ENCODE measurements at places on chromosomes 1 and 21. TPM values are rescaled to one million over a fixed set of nuclear protein-coding genes. Genes with fewer than 3 reads are reported as not detected.

DNA sequence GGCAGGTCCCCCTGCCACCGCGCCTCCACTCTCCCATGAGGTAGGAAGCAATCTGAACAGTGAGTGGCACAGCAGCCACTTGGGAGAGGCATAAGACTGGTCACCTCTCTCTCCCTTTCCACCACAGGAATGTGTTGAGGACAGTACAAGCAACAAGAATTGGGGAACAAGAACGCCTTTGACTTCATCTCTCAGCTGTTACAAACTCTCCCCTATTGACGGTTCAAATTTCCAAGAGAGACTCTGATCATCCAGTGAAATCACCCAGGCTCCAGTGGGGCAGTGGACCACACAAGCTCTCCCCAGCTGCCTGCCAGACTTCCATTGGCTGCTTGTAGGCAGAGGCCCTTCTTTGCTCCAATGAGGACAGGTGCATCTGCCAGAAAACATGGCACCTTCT lies 249.9 kb upstream of the JUN start:
- DNase-seq = no peak

- no peak for DNase-seq
These were observed 20.6 kb upstream of the PGD start for GRCh38 chr1:10378081-10378841.

DNA sequence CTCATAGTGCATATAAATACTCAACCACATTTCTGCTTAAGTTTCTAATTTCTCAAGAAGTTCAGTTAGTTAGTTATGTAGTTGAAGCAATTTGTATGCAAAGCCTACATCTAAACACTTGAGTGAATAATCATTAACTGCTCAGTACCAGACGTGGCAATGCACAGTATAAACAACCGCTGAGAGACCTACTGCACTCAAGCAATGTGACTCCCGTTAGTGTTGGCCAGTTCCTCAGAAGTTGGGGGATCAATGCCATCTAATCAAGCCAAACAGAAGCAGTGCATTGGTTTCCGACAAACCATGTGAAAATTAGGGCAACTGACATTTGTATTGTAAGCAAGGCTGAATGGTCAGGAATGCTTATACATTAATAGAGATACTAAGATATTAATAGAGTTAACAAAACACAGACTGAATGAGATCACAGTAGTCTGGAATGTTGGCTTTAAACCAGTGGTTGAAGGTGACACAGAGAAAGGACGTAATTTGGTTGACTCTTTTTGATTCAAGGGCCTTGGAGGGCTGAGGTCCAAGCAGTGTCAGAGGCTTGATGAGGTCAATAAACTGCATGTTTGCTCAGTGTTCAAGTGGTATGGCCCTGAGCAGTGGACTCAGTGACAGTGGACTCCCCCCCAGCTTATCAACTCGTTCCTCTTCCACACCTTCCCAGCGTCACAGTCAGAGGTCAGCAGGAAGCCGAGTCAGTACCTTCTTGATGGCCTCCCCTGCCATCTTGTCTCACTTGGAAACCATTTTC lies 255.5 kb downstream of the CTH start:
- DNase-seq = no peak

The L1TD1 gene
- total RNA-seq = not detected

DNA sequence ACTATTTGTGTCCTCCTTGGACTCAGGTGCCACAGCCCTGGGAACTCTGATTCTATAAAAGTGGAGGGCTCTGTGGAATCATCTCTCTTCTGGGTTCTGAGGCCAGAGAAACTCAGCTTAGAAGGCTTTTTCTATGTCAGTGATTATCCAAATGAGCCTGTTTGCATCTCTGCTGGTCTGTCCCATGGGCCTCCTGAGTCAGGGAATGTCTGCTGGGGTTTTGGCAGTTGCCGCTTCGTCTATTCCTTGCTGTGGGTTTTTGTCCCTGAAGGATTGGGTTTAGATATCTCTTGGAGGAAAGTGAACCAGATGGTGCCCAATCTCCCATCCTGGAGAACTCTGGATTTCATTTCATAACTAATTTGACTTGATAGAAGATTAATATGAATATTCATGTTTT lies 297.6 kb downstream of the HHAT start:
- DNase-seq = no peak

The KRTAP11-1 gene
- total RNA-seq = not detected

DNA sequence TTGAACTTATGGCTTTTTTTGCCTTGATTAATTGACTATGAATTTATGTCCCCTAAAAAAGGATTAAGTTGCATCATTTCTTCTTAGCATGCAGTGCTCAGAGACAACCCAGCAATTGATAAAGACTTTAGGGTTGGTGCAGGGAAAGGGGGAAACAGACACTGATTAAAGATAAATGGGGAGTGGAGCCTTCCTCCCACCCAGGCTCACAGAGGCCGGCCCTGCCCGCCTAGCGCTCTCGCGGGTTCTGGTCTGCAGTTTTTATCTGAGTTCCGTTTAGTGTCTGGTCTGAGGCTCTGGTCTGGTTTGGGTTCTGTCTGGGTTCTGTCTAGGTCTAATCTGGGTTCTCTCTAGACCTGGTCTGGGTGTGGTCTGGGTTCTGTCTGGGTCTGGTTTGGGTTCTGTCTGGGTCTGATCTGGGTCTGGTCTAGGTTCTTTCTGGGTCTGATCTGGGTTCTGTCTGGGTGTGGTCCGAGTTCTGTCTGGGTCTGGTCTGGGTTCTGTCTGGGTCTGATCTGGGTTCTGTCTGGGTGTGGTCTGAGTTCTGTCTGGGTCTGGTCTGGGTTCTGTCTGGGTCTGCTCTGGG lies 48.1 kb downstream of the ABCG1 start:
- no peak for DNase-seq

DNA sequence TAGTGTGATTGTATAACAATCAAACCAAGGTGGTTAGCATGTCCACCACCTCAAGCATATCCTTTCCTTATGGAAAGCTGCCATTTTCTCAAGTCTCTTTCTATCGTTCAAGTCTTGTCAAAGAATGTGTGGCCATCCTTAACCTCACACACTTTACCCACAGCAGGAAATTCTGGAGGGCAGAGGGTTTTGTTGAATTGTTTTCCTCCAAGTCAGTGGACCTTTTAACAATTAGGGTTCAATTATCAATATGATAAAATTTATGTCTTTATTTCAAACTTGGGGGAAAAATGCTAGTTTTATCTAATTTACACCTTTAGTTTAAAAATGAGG lies 14.2 kb upstream of the PTPRC start:
- no peak for DNase-seq

GRCh38 chr1:168509875-168510791 lies 33.7 kb downstream of the XCL2 start:
- no peak for DNase-seq

GRCh38 chr1:201726700-201727099 lies 102.3 kb upstream of the IPO9 start:
- no peak for DNase-seq

GRCh38 chr21:38219049-38219628 lies 37.7 kb upstream of the KCNJ15 start:
- peak; percentile 54 for DNase-seq

The FOXD2 gene
- total RNA-seq = 0.22 TPM

The S100A9 gene
- 43.6 TPM for total RNA-seq

DNA sequence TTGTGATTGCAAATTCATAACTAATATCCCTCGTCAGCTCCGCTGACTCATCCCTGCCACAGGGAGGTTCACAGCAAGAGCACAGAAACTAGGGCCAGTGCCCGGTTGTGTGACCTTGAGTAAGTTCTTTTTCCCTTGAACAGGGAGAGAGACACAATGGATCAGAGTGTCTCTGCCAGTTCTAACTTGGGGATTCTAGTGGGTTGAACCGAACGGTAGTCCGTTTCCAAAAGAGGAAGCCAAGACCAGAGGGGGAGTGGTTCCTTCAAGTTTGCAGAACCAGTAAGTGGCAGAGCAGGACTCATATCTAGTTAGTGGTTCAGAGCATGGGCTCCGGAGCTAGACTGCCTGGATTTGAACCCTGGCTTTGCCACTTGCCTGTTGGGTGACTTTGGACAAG lies 4.9 kb upstream of the SHISA4 start:
- DNase-seq = no peak

GRCh38 chr1:55898181-55898580 lies 681.2 kb downstream of the PLPP3 start:
- no peak for DNase-seq

GRCh38 chr21:44090325-44090724 lies 16.9 kb upstream of the PWP2 start:
- DNase-seq = no peak

DNA sequence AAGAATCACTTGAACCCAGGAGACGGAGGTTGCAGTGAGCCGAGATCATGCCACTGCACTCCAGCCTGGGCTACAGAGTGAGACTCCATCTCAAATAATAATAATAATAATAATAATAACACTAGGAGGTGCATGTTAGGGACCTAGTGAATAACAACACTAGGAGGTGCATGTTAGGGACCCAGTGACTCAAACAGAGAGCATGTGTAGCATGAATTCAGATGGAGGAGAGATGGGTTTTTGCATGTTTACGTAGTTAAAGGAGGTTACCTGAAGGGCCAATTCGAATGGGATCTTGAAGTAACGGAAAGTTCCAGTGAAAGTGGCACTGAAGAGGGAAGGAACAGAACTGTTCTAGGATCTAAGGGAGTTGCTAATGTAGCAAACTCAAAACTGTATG lies 7.1 kb upstream of the KCNK1 start:
- DNase-seq = no peak

GRCh38 chr1:33460947-33461629 lies 11.4 kb upstream of the ZSCAN20 start:
- DNase-seq = no peak

DNA sequence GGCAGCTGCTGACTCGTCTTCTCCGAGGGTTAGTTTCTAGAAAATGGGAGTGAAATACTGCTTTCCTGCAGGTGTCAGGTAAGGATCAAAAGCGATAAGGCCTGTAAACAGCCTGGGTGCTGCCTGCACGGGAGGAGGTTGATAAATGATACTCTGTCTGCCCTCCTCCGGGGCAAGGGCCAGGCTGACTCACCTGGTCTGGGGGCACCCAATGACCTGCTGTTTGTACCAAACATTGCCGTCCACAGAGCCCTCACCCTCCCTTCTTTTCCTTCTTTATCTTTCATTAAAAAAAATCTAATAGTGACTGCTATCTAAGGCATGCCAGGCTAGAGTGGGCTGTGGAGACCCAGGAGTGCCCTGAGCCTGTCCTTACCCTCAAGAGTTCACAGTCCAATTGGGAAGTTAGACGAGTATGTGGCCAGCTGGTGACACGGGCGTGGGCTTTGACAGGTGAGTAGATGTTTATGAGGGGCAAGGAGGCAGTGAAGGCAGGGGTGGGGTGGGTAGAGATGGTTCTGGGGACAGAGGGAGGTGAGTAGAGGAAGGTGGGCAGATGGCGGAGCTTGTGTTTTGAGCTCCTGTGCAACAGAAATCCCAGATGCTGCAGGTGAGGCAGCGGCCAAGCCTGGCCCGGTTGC lies 16.2 kb downstream of the EDN2 start:
- no peak for DNase-seq

DNA sequence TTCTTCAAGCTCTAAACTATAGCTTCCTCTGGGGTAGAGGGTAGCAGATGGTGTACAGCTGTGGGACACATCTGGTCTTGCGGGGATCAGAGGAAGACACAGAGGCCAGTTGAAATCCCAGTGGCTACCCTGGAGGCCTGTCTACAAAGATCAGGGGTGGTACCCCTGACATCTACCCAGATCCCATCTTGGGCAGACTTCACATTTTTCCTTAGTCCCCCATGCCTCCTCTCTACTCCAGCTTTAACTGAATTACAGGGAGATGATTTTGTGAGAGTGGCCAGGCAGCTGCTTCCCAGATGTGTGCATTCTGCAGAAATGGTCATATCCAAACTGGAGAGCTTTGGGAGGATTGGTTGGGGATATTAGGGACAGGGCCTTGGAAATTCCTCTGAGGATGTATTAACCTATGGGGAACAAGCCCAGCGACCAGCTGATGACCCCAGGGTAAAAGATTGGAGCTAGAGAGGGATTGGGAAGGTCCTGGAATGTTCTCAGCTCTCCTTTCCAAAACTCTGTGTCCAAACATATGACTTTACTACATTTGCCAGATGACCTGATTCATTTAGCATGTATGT lies 9.6 kb upstream of the CD34 start:
- no peak for DNase-seq

- no peak for DNase-seq
These were observed 758.1 kb upstream of the TPTE start for GRCh38 chr21:9763306-9763705.

Measured in CD4-positive, alpha-beta T cell (primary cell).